HFFc6 (cell line): ENCODE measurements at places on chromosomes 5 and 9. TPM values are rescaled to one million over a fixed set of nuclear protein-coding genes. Genes with fewer than 3 reads are reported as not detected.
A peak's percentile ranks its signal among the peaks of the same experiment; 100 is the strongest.

DNA sequence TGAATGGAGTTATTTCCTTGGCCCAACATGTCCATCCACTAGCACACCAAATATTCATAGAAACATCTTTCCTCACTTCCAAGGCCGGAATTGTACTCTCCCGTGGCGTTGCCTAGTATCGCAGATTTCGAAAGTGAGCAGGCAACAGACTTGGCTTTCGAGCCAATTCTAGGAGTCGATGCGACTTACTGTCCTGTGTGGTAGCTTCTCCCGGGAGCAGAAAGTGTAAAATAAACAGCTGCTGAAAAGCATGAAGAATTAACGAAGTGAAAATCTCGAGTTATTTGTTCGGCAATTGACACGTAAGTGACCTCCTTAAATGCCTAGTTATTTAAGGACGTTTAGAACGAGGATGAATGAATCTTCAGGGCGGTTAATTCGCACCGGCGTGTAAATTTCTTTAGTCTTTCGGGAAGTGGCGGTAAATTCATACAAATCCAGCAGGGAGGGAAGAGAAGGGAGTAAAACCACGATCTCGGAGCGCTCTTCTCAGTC, 449 bp upstream of the PCSK5 start:
- DNase-seq, result peak; percentile 41

LPAR1 gene
- total RNA-seq, result 64.9 to 127 TPM (median 79.0 TPM) in 3 replicates

- DNase-seq, result no peak
These were observed 6.0 kb downstream of the UBE2QL1 start for GRCh38 chr5:6454628-6455053.

GRCh38 chr9:137498720-137499150, 39.6 kb upstream of the NSMF start:
- no peak for DNase-seq

DNA sequence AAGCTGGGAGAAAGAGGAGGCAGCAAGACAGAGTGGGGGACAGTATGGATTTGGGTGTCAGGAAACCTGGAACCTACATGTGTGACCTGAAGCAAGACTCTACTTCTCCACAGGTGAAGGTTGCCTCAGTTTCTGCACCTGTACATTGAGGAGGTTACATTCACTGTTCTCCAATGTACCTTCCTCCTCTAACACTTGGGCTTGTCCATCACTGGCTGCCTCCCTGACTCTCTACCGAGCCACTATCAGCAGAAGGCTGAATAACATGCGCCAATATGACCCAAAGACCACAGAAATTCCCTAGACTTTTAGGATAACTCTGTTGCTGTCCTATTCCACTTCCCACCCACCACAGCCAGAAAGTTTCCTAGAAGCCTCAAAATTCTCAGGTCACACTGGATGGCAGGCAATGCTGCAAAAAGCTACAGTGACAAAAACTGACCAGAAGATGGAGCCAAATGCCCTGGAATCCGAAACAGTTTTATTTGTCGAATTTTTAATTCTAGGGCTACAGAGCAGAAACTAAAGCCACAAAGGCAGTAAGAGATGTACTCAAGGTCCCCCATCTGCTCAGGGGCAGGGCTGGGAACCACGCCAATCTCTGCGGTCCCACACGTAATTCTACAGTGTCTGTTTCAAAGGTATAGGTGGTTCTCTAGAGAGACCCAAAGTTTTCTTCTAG, 64.4 kb downstream of the FAM114A2 start:
- DNase-seq, result peak; percentile 47

GRCh38 chr9:70615464-70616138, 201.1 kb upstream of the KLF9 start:
- no peak for DNase-seq

- peak; percentile 76 for DNase-seq
These were observed 786 bp upstream of the HRCT1 start for GRCh38 chr9:35905051-35905781.

- DNase-seq, result no peak
These were observed 430 bp upstream of the MSH3 start for GRCh38 chr5:80654054-80654390.

DNA sequence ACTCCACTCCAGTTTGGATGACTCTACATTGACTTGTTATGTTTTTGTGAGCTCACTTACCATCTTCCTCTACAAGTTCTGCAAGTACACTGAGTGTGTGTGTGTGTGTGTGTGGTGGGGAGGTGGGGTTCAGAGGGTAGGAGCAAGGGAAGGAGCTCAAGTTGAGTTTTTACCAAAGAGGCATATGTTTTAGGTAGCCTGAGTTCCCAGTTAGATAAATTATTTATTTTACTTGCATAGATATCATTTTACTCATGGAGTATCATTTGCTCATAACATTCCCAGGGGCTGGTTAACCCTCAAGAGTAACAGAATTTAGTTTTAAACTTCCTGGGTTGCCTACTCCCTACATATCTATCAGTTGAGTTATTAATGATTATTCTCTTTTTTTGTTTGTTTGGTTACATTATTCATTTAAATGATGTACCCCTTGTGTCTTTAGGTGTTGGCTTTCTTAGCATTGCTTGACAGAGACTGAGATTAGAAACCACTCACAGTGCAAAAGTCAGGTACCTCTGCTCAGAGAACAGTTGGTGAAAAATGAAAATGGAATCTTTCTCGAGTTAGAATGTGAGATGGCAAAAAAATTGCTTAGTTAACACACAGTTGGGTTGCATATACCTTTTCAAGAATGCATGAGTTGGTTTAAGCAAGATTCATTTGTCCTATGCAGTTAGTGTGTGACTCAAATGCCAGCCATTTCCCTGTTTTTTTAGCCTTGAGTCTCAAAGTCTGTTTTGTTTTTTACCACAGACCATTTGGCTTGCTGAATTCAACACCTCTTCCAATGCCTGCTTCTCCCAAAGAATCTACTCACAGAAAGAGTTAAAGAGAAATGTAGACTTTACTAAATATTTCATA, 29.2 kb downstream of the TNFSF8 start:
- DNase-seq, result peak; percentile 81

HRH2 gene
- total RNA-seq, result not detected in 3 replicates

GRCh38 chr5:31884896-31885295, 246.0 kb downstream of the PDZD2 start:
- DNase-seq, result no peak

SPINK14 gene
- not detected in 3 replicates for total RNA-seq

PAPPA gene
- total RNA-seq, result 8.3 to 12.9 TPM (median 11.5 TPM) in 3 replicates

GRCh38 chr5:35160486-35161116, 69.7 kb downstream of the PRLR start:
- DNase-seq, result no peak

DNA sequence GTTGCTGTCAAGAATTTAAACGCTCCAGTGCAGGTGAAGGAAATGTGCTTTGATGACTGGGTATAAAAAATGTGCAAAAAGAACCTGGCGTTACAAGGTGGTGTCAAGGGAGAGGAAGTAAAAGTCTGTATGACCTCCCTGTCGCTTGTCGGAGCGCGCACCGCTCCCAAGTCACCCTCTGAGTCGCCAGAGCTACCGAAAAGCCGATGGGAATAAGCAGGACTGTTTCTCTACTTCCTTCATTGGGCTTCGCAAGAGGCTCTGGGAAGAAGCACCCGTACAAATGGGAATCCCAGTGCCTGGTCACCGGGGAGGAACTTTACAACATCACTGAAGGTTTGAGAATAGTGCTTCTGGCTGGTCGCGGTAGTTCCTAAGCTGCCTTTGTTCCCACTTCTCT, 1.3 kb upstream of the DMRT2 start:
- DNase-seq, result no peak

DNA sequence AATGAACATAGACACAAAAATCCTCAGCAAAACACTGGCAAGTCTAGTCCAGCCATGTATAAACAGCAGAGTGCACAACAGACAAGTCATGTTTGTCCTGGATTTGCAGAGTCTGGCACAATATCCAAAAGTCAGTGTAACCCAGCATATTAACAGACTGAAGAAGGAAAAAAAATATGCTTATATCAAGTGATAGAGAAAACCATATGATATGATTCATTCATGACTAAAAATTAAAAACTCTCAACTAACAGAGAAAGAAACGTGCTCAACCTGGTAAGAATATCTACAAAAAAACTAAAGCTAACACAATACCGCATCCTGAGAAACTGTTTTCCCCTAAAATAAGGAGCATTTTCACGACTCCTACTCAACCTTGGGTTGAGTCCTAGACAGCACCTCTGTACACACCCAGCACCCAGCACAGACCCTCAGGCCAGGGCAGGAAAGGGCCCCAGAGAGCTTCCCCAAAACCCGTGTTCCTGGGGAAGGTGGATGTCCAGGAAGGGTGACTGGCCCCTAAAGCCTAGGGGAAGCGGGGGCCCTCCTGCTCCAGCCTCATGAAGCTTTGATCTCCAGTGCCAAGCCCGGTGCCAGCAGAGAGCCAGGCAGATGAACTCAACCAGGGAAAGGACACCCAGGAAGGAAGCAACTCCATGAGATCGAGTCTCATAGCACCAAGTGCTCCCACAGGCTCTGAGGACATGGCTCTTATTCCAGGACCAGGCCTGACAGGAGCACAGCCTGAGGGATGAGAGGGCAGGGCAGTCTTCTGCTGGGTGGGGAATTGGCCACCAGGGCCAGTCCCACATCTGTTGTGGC, 38.9 kb downstream of the ADAMTS2 start:
- DNase-seq, result no peak

FEM1C gene
- total RNA-seq, result 12.1 to 14.3 TPM (median 14.1 TPM) in 3 replicates

SLC45A2 gene
- not detected in 3 replicates for total RNA-seq

GRCh38 chr5:1633605-1634336, 110.0 kb upstream of the LPCAT1 start:
- peak; percentile 50 for DNase-seq

BHMT2 gene
- total RNA-seq, result 0.23 to 1.1 TPM in 2 of 3 replicates, not detected in the other

DNA sequence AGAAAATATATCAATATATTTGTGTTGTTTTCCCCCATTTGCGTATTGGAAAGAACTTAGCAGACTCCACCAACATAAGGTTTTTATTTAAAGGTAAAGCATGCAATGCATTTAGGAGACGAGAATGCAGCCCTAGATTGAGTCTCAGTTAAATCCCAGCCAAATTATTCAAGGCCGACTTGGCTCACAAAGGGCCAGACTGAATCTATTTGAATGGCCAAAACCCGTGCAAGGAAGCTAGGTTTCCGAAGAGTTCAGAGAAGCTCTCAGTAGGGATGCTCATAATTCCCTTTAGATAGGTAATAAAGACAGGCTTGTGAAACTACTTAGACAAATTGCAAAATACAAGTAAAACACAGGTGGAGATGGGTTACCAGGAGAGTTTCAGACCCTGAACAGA, 520.3 kb downstream of the CDH9 start:
- DNase-seq, result no peak

- no peak for DNase-seq
These were observed 39.2 kb downstream of the MARCHF11 start for GRCh38 chr5:16140417-16140816.

HAVCR1 gene
- not detected in 3 replicates for total RNA-seq

DNA sequence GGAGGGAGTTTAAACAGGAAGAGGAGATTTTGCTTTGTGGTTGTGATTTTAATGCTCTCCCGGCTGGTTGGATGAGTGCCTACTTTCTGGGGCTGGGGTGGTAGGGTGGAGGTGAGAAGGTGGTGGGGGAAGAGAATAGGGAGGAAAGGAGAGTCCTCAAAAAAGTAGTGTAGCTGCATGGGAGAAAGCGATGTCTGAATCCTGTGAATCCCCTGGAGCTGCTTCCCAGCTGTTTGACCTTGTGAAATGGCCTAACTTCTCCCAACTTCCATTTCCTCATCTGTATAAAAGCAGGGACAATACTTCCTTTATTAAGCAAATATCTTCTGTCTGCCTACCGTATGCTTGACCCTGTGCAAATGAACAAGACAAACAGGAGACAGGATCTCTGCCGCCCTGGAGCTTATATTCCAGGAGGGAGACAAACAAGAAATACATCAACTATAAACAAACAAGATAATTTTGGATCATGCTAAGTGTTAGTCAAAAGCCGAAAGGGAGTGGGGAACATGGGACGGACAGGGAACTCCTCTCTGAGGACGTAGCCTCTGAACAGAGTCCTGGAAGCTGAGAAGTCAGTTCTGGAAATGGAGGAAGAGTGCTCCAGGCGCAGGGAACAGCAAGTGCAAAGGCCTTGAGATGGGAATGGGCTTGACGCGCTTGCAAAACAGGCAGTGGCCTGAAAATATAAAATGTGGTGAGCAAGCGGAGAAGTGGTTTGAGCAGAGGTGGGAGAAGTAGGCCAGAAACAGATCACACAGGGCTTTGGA, 103.5 kb downstream of the SPRY4 start:
- DNase-seq, result no peak

DNA sequence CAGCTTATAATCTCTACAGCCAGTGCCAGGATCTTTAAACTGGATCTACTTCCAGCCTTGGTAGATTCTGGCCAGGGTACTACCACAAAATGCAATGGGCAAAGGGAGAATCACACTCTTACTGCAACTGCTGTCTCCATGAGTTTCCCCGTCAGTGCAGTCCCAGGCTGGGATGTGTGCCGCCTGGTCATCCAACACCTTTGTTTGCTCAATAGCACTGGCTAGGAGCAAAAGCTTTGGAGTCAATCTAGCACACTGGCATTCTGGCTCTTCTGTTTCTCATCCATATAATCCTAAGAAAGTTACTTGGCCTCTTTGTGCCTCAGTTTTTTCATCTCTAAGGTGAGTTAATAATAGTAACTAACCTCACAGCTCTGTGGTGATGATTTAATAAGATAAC, 96.9 kb downstream of the FBN2 start:
- DNase-seq, result no peak

DNA sequence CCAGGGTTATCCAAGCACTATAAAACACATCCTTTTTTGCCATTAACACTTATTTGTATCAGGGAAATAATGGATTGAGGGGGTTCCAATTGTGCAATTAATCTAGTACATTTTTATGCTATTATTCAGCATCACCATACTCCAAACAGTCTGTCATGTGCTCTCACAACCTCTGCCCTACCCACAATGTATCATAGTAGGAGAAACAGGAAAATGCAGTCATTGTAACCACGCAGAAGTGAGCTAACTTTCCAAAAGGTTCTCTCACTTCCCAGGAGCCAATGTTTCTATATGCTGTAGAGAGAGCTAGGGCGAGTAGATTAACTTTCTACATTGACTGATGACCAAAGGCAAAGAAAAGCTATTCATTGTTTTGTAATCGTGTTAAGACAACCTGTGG, 29.8 kb downstream of the DAB2 start:
- DNase-seq, result peak; percentile 68

- peak; percentile 90 for DNase-seq
These were observed 32.1 kb downstream of the PTPA start for GRCh38 chr9:129143031-129143927.

DNA sequence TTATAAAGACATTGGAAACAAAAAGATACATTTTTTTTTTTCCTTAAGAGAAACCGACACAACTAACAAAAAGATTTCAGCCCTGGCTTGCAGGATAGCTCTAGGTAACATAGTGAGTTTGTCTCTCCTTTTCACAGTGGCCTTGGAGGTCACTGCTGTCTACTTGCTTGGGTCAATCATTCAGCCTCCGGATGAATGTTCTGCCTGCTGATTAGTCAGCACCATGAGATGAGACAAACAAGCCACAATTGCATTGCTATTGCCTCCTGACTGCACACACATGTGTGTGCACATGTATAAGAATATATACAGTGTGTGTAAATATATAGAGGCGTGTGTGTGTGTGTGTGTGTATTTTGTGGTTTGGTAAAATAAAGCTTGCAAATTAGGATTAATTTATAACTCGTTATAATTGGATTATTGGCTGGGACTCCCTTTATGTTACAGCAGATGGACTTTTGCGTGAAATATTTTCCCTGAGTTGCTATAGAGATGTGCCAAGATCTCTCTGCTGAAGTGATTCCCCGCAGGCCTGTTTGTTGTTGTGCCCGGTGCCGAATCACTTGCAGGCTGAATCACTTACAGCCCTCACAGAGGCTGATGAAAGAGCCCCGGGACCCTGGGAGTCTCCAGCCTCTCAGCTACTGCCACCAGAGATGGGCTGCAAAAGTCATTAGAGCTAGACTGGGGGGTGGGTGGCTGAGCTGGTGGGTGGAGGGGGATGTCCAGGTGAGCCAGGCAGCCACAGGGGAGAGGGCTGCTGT, 161.2 kb downstream of the FGF18 start:
- no peak for DNase-seq

F12 gene
- 0.97 to 2.0 TPM (median 1.2 TPM) in 3 replicates for total RNA-seq
